ENCODE measurements at places on chromosomes 2 and 18.

DNA sequence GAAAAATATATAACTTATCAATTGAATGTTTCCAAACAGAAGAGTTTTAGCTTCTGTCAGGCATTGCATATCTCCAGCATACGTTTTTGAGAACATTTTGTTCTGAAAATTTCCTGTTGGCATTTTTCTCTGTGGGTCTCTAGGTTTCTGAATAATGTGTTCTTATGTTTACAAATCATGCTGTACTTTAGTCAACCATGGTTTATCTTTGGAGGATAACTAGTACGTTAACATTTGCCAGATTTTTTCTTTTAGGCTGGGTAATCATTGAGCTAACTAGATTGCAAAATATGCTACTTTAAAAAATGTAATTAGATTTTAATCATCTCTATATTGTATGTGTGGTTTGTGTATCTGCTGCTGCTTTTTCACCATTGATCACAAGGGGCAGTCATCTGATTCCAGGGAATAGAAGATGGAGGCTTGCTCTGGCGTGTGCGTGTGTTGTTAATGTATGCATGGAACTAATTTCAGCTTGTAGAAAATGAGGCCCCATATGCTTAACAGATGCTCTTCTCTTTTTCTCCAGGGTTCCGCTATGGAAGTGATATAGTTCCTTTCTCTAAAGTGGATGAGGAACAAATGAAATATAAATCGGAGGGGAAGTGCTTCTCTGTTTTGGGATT lies 21.3 kb downstream of the XRCC5 start:
- no peak for DNase-seq

GRCh38 chr2:176924909-176925534 lies 287.6 kb upstream of the HNRNPA3 start:
- no peak for DNase-seq

DNA sequence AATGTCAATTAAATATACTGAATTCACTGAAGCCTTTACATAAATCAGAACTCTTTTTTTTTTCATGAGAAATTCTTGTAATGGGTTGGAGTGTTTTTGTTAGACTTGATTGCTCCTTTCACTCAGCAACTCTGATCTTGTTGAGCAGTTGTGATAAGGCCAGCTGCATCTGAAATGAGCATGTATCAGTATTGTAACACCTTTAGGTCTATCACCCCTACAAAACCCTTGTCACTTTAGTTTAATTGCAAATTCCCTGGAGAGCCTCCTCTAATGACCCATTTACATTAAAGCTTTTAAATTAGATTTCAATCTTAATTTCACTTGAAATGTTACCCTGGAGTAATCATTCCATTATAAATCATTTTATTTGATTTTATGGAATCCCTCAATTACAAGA lies 346.8 kb upstream of the TCF4 start:
- no peak for DNase-seq

GRCh38 chr2:149042881-149043280 lies 4.4 kb downstream of the LYPD6B start:
- no peak for DNase-seq

GRCh38 chr2:192155511-192156118 lies 39.1 kb downstream of the TMEFF2 start:
- no peak for DNase-seq

DNA sequence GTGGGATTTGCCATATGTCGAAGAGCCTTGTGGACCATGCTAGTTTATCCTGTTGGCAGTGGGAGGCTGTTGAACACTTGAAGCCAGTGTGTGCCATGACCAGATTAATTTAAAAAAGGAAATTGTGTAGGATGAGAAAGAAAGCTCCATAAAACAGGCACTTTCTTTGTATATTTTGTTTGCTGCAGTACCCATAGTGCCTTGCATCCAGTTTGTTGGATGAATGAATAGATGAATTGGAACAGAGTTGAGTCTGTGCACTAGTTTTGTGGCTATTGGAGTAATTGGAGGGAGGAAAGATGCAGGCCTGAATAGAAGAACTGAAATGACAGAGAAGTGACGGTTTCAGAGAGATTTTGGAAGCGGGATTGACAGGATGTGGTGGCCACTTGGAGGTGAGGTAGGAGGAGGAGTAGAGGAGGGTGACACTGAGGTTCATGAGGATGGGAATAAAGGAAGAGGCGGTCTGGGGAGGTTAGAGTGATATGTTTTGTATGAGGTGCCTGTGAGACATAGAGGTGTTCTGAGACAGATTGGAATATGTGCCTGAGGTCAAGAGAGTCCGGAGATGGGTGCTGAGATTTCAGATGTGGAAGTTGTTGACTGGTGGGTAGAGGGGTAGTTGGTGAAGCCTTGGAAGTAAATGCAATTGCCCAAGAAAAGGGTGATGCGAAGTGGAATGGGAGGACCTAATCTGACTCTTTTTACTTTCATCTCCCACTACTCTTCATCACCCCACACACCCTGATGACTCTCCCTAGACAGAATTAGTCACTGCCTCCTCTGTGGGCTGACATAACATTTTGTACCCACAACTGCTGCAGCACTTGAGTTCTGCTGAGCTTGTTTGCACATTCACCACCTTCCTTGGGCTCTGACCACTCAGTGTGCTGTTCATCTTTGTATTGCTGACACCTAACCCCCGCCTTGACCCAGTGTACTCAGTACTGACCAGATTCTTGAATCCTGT lies 5.1 kb downstream of the DGUOK start:
- DNase-seq: no peak

- no peak for DNase-seq
Measured at GRCh38 chr2:206783718-206784117, 18.3 kb downstream of the FASTKD2 start.

DNA sequence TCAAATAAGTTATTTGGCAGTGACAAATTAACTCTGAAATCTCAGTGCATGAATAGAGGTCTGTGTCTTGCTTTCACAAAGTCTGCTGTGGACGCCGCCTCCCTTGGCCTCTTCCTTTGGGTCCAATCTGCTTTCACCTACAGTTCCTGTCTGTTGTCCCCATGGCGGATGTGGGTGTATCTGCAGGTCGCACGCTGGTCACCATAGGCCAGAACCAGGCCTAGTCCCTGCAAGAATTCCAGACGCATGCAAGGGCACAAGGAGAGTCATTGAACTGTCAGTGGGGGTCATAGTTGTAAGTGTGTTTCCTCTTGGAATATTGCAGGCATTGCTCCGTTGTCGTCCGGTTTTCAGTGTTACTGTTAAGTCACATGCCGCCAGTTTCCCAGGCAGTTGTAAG lies 7.4 kb downstream of the SOCS6 start:
- DNase-seq: no peak

- no peak for DNase-seq
Measured at GRCh38 chr2:241859436-241860183, 916 bp upstream of the PDCD1 start.

- no peak for DNase-seq
Measured at GRCh38 chr2:172865422-172865821, 129.8 kb downstream of the RAPGEF4 start.

- DNase-seq: no peak
Measured at GRCh38 chr2:151498178-151498577, 88.5 kb downstream of the RIF1 start.

- DNase-seq: no peak
Measured at GRCh38 chr2:27370816-27371620, 602 bp downstream of the SNX17 start.

DNA sequence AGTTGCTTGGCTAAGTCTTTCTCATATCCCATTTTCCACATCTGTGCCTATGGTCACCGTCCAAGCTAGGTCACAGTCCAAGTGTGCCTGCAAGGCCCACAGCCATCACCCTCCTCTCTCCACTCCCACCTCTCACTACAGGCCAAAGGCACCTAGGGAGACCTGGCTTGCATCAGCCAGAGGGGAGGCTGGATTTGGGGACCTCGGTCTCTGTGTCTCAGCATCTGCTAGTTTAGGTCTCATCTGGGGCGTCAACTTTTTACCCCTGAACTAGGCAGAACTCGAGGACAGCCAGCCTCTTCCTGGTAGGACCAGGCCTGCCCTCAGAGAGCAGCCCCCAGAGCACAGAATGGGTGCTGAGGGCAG lies 217.1 kb downstream of the DYSF start:
- DNase-seq: no peak

- DNase-seq: no peak
Measured at GRCh38 chr2:126880817-126881216, 17.9 kb upstream of the TEX51 start.

DNA sequence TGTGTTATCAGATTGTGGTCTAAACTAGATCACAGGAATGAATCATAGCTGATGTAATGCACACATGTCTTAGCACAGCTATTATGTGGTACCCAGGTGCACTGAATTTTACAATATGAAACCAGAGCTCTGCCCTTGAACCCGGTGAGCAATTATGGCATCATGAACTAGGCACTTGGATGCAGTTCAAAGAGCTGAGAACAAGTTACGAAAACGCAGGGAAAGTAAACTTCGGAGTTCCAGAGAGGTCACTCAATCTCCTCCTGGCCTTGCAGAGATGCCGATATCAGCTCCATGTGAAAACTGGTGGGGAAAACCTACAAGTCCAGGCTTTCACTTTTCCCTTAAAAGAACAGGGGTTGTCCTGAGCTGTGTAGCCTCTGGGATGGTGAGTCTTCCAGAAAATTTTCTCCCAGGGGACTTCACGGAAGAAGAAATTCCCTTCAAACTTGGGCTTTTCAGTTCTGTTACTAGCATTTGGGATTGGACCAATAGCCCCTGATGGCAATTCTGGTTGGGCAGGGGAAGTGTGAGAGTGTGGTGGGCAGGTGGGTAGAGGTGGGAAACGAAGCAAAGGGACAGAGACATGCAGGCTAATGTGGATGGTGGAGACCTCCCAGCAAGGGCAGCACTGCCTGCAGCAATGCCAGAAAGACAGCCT lies 71.1 kb upstream of the SH3BP4 start:
- no peak for DNase-seq

DNA sequence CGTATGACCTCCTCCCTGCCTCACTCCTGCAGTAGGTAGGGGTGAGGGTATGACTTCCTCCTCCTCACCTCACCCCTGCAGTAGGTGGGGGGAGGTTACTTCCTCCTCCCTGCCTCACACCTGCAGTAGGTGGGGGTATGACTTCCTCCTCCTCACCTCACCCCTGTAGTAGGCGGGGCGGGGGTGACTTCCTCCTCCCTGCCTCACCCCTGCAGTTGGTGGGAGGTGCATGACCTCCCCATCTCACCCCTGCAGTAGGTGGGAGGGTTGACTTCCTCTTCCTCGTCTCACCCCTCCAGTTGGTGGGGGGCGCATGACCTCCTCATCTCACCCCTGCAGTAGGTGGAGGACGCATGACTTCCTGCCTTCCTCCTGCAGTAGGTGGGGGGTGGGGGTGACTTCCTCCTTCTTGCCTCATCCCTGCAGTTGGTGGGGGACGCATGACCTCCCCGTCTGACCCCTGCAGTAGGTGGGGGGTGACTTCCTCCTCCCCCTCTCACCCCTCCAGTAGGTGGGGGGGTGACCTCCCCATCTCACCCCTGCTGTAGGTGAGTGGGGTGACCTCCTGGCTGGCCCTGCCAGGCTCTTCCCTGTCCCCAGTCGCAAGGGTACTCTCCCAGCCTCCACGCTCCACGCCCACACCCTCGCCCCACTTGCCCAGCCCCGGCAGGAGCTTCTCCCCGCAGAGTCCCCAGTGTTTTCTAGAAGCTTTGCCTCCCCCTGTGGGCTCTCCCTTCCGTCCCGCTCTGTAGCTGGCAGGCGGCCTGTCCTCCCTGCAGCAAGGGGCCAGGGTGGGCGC lies 39.3 kb downstream of the TSHZ1 start:
- DNase-seq: no peak

GRCh38 chr2:75424936-75425619 lies 135.7 kb downstream of the EVA1A start:
- DNase-seq: no peak

DNA sequence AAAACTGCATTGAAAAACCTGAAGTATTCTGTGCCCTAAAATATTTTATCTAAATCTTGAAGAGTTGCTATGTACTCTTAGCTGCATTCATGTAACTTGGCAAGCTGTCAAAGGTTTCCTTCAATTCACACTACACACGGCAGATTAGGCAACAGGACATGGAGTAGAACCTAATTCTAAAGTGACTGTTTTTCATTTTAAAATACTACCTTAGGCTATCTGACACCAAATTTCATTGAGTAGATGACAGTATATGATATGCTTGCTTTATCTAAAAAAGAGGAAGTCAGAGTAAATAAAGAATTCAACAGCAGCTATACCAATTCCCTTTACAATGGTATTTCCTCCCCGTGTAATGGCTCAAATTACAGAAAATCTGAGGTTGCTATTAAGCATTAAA lies 45.4 kb downstream of the EXOC6B start:
- no peak for DNase-seq

- peak; percentile 44 for DNase-seq
Measured at GRCh38 chr2:158214431-158214830, 112.8 kb downstream of the UPP2 start.

DNA sequence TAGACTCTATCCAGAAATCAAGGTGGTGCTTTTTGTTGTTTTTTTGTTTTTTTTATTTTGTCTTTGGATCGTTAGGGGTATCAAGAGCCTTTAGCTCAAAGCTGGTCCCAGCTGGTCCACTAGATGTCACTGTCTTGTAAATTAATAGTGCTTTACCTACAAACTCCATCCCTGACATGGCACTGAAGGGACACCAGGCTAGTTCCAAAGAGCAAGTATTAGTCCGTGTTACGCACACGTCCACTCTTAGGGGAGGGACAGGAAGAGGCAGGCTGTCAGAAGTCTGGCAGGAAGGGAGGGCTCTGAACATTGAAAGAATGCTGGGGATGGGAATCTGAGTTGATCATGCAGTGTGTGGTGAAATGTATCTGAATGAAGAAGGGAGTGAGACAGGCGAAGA lies 85.9 kb upstream of the CCBE1 start:
- DNase-seq: peak; percentile 40

GRCh38 chr2:168731616-168732015 lies 70.8 kb upstream of the NOSTRIN start:
- no peak for DNase-seq

DNA sequence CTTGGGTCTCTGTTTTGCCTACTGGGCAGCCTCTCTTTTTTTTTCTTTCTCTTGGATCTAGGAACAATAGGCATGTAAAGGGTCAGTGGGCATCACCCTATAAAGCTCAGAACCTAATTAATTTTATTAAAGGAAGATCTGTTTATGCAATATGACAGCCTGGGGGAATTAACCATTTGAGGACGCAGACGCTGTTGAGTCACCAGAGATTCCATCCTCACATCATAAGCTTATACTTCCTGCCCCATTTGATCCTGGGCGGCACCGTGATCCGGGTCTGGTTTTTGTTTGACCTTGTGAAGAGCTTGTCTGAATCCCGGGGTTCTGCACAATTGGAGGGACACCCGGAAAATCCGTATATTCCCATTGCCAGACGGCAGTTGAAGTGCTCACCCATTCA lies 16.8 kb upstream of the BCL11A start:
- no peak for DNase-seq

DNA sequence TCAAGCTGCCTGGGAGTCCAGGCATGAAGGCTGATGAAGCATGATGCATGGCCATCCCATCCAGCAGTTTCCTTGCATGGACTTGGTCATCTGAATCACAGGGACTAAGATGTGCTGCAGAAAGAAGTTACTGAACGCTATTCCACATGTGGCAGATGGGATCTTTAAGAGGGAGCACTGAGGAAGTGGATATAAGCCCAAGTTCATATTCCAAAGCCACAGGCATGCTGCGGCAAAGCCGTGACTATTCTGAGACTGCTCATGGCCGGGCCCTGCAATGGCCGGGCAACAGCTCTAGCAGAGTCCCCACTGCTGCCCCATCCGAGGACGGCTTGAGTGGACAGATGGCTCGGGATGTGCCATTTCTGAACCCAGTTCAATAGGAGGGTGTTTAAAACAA lies 61.5 kb downstream of the STPG4 start:
- no peak for DNase-seq
